Inflammatory macrophage treated with lipopolysaccharide for 1 hour (primary cell): ENCODE measurements at places on chromosomes 3 and 15.

DNA sequence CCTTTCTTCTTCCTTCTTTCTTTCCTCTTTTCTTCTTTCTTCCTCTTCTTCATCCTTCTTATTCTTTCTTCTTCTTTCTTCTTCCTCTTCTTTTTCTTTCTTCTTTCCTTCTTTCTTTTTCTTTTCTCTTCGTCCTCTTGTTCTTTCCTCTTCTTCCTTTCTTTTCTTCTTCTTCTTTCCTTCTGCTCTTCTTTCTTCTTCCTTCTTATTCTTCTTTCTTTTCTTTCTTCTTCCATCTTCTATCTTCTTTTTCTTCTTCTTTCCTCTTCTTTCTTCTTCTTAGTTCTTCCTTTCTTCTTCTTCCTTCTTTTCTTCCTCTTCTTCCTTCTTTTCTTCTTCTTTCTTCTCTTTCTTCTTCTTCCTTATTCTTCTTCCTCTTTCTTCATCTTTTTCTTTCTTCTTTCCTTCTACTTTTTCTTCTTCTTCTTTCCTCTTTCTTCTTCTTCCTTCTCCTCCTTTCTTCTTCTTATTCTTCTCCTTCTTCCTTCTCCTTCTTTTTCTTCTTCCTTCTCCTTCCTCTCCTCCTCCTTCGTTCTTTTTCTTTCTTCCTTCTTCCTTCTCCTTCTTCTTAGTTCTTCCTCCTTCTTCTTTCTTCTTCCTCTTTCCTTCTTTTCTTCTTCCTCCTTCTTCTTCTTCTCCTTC, 37.8 kb downstream of the SPG21 start:
- DNase-seq: no peak

GRCh38 chr3:44529927-44530326, 25.1 kb upstream of the ZKSCAN7 start:
- DNase-seq: peak; percentile 28

DNA sequence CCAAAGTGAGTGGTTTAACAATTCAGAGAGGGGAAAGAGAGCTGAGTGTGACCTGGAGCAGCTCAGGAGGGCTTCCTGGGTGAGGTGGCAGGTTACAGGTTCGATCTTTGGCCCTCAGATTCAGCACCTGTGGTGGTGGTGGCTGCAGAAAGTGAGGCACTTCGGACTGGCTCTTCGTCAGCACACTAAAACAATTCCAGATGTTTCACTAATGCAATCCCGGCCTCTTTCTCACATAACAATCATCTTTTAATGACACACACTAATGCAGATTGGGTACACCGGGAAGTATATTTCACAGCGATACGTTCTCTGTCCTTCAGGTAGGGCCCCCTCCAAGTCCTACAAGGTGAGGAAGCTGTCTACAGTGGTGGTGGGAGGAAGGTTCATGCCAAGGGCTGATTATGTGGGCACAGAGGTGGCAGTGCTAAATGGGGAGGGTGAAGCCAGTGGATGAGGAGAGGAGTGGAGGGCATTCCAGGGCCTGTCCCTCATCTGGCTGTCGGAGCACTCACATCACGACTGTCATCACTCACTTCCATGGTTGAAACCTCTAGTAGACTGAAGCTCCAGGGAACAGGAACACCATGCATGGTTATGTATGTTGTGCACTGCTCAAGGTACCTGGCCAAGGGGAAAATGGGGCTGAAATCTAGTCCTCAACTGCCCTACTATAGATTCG, 171.1 kb downstream of the RAB11A start:
- DNase-seq: no peak

DNA sequence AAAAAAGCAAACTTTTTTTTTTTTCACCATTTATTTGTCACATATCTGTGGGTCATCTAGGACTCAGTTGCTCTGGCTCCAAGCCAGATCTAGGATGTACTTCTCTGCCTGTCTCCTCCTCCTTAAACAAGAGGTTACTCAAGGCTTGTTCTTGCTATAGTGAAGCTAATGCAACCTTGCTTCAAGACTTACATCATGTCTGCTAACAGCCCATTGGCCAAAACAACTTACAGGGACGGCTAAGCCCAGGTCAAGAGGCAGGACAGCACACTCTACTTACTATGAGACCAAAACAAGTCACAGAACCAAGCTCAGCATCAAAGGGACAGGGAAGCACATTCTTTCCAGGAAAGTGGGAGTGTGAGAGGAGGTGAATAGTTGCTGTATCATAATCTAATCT, 123.8 kb upstream of the BNIP2 start:
- no peak for DNase-seq

- no peak for DNase-seq
Observed at GRCh38 chr15:70032509-70032908, 65.2 kb downstream of the TLE3 start.

GRCh38 chr3:72739531-72740466, 108.4 kb downstream of the SHQ1 start:
- DNase-seq: no peak

GRCh38 chr3:29822071-29822470, 541.2 kb downstream of the RBMS3 start:
- no peak for DNase-seq

GRCh38 chr3:187044206-187044605, 95.1 kb downstream of the RPL39L start:
- DNase-seq: no peak

GRCh38 chr15:64993290-64993689, 3.6 kb upstream of the SPG21 start:
- peak; percentile 6 for DNase-seq

DNA sequence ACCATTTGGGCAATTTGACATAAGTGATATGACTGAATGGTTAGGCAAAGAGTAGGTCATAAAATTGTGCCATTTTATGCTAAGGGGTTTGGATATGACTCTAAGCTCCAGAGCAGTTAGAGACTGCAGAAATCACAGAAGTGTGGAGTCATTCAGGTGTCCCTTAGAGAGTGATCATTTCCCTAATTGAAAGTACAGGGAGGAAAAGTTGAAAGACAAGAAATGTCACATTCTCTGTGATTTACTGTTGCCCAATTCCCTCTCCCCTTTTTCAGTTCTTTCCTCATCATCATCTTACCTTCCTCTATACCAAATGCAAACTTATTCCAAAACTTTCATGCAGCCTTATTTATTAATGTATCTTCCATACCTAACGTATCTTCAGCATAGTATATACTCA, 2.7 kb upstream of the GOLGB1 start:
- DNase-seq: no peak

GRCh38 chr3:159273608-159274007, 471.8 kb downstream of the MFSD1 start:
- DNase-seq: no peak

DNA sequence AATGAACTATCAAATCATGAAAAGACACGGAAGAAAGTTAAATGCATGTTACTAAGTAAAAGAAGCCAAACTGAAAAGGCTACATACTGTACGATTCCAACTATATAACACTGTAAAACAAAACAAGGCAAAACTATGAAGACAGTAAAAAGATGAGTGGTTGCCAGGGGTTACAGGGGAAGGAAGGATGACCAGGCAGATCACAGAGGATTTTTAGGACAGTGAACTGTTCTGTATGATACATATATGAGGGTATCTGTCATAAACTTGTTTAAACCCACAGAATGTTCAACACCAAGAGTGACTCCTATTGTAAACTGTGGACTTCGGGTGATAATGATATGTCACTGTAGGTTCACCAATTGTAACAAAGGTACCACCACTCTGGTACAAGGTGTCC, 60.6 kb downstream of the CHSY1 start:
- DNase-seq: no peak

GRCh38 chr3:140233702-140234101, 298.7 kb downstream of the CLSTN2 start:
- no peak for DNase-seq

- peak; percentile 89 for DNase-seq
Observed at GRCh38 chr3:188788621-188789081, 383.1 kb upstream of the TPRG1 start.
